NCI-H1436 treated with DMSO at 0.1 percent for 48 hours (cell line): ENCODE measurements at places on chromosomes 1 and 21.

DNA sequence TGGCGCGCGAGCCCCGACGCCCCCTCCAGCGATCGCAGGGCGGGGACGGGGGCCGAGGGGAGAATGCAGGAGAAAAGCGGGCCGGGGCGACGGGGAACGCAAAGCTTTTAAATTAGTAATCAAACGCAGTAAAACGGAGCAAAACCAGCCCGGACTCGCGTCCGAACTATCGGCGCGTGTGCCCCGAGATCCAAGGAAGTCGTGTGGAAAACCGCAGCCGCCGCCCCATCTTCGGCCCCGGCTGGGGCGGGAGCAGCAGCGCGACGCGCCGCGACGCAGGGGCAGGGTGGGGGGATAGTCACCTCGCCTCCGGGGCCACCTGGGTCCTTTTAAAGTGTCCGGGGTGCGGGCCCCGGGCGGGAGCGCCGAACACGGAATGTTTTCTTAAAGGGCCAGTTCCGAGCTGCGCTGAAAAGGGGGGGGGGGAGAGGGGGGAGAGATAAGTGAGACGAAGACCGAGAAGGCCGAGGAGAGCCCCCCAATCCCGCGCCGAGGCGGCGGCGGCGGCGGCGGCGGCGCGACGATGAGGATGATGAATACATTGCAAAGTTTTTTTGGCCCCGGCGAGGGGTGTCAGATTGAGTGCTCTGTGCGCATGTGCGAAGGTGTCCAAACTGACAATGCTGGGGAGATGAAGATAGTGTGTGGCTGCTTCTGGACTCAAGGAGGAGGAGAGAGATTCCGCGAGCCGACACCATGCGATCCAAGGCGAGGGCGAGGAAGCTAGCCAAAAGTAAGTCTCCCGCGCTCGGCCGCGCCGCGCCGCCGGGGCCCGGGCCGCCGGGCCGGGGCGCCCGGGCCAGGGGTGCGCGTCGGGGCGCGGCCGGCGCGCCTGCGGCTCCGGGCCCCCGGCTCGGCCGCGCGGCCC, at the start of gene PRDM16:
Gene PRDM16 (plus strand): TSS at position 640 of the 868 bp plus-strand sequence. CDS start 57 bp downstream, at position 697.
- DNase-seq, result no peak

- DNase-seq, result no peak
These were observed 19.0 kb upstream of the CASQ1 start for GRCh38 chr1:160171354-160171753.

DNA sequence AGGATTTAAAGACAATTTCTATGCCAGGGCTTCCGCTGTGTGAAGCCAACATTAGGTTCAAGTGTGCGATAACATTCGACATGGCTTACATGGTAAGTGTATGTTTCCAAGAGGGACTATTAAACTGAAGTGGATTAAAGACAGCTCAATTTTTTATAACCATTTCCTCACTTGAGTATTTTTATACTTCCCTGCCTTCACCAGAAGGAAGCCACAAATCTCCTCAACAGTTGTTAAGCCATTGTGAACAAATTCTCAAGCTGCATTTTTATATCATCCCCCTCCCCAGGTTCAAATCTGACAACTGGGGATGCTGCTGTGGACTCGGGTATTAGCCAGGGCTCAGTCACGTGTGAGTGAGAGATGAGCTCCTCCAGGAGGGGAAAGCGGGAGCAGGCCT, 116.3 kb downstream of the RHOU start:
- DNase-seq, result no peak

GRCh38 chr1:220921498-220921897, 42.3 kb downstream of the HLX start:
- no peak for DNase-seq

DNA sequence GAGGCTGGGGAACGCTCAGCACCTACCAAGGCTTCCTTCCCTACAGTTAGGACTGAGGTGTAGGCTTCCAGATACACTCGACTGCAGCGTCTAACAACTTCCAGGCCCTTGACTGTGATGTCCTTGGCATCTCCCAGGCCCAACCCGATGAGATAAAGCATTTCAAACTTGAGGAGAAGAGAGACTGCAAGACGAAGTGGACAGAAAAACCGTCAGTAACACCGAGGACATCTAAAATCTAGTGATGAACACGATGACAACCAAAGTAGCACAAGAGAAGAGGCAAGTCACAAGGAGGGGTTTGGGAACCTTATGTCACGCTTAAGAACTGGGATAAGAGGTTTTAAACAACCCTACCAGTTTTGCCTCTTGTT, 314 bp downstream of the DPH5 start:
- no peak for DNase-seq

GRCh38 chr1:78073441-78073840, 27.7 kb downstream of the GIPC2 start:
- DNase-seq, result no peak

- no peak for DNase-seq
These were observed 21.1 kb downstream of the KNCN start for GRCh38 chr1:46530311-46530710.

DNA sequence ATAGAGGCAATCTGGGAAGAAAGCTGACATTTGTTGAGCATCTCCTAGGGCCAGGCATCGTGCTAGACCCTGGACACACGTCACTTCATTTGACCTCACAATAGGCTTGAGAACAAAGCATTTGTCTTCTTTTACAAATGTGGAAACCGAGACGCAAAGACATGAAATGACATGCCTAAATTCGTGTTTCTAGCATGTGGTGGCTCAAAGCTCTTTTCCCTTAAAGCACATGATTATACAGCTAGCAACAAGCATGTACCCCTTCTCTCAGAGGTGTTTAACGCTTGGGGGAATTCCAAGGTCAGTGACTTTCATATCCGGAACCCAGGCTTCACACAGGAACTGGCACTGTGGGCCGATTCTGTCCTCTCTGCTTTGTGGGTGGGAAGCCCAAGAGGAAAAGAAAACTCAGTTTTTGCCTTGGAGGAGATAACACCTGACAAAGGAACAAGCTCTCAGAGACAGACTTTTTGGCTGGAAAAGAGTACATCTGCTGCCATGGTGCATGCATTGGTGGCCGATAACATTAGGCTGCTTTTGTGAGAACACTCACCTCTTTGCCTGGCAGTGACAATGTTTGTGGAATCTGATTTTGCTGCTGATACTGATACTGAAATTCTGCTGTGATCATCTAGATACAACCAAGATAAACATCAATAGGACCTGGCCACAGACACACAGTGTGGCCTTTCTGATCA, 15.4 kb upstream of the CD2 start:
- DNase-seq, result no peak

- no peak for DNase-seq
These were observed 53.0 kb downstream of the DISP3 start for GRCh38 chr1:11531943-11532342.

GRCh38 chr1:242059976-242060375, 61.1 kb upstream of the MAP1LC3C start:
- DNase-seq, result no peak

GRCh38 chr1:79422726-79423125, 416.2 kb upstream of the ADGRL4 start:
- DNase-seq, result peak; percentile 21

GRCh38 chr1:118253053-118253915, 68.3 kb upstream of the SPAG17 start:
- DNase-seq, result no peak

GRCh38 chr1:173127369-173128307, 76.9 kb upstream of the TNFSF18 start:
- no peak for DNase-seq

DNA sequence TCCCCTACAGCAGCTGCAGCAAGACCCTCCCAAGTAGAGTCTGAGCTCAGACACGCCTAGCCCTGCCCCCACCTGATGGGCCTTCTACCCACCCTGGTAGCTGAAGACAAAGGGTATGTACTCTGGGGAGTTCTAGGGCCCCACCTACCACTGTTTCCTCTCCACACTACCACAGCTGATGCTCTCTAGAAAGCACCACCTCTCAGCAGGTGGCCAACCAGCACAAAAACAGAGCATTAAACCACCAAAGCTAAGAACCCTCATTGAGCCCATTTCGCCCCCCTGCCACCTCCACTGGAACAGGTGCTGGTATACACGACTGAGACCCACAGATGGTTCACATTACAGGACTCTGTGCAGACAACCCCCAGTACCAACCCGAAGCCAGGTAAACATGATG, 258.9 kb downstream of the SETD4 start:
- peak; percentile 87 for DNase-seq

DNA sequence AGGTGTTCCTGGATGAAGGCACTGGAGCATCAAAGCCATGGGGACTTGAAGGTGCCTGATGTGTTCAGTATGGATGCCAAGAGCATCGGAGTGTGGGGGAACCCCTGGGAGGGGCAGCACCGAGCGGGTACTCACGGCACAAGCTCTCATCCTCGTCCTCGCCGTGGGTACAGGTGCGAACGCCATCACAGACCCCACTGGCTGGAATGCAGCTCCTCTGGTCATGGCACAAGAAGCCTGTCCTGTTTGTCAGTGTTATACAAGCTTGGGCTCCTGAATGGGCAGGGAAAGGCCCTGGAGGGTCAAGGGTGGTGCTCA, 6.0 kb downstream of the LDLRAD1 start:
- DNase-seq, result no peak

DNA sequence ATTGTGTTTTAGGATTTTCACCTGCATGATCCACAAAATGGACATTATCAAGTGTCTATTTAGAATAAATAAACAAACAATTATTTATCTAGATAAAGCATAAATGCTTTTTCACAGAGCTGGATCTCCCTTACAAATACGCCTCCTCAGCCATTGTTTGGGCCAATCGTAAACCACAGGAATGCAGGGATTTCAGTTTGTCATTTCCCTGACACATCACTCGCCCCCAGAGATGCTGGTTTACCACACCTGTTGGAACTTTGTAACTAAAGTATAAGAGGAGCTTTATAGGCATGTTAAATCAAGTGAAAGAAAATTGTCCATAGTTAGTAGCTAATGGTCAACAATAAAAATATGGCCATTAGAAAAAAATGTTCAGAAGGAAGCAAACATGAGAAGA, 40.3 kb downstream of the GPR88 start:
- no peak for DNase-seq

- no peak for DNase-seq
These were observed 34.5 kb upstream of the C21orf91 start for GRCh38 chr21:17853393-17854275.

- no peak for DNase-seq
These were observed 71.6 kb downstream of the NENF start for GRCh38 chr1:212504171-212504803.

DNA sequence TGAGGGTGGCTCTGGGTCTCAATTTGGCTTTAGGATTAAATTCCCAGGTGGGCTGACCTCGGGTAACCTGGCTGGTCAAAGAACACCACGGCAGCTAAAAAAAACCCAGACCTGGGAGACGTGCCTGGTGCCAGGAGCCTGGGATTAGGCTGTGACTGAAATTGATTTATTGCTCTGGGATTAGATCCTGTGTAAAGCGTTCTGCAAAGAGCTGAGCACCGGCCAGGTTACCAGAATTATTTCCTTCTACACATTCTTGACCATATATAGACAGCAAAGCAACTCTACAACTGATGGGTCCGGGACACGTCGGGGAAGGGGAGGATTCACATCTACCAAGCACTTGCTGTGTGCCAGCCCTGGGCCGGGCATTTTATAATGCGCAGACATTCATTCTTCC, 45.2 kb downstream of the TMCO4 start:
- DNase-seq, result no peak

- no peak for DNase-seq
These were observed 6.8 kb upstream of the IL24 start for GRCh38 chr1:206890125-206891060.

DNA sequence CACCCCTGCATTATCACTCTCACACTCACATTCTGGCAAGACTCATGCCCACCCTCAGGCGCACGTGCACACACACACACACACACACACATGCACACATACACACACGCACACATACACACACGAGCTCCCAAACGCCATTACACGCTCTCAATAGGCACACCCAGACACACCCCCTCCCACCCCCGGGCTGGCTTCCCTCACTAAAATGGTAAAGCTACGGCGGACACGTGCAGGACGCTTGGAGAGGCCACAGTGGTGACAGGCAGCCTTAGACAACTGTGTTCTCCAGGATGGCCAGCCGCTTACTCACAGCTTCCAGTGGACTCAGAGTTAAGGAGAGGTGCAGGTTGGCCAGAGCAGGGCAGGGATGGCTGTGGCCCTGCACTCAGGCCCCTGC, 10.1 kb downstream of the MATN1 start:
- no peak for DNase-seq

GRCh38 chr1:219293410-219293809, 119.7 kb downstream of the LYPLAL1 start:
- DNase-seq, result no peak

DNA sequence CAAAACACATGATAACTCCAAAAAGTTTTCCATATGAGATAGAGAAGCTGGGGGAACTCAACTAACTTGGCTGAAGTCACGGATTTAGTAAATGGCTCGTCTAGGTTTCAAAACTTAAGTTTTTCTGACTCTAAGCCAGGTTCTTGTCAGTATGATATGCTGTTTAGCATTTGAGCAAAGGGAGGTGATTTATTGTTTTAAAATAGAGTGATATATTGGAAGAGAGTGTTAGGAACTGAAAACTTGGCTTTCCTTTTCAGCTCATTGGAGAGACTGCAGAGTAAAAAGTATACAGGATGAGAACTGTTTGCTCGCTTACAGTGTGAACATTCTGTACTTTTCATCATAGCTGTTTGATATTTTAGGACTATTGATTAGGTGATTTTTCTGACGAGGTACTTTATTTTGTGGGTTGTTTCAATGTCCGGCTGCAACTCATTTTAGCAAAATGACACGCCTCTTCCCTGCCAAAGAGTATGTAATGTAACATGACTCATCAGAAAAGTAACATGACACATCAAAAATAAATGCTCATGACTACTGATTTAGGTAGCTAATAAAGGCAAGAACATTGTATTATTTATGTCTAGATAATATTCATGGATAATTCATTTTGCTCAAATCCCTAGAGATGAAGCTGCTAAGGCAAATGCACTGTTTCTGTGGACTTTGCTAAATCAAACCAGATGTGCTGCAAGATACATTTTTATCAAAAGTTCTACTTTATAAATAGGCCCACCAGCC, 355.1 kb downstream of the GPATCH2 start:
- no peak for DNase-seq

DNA sequence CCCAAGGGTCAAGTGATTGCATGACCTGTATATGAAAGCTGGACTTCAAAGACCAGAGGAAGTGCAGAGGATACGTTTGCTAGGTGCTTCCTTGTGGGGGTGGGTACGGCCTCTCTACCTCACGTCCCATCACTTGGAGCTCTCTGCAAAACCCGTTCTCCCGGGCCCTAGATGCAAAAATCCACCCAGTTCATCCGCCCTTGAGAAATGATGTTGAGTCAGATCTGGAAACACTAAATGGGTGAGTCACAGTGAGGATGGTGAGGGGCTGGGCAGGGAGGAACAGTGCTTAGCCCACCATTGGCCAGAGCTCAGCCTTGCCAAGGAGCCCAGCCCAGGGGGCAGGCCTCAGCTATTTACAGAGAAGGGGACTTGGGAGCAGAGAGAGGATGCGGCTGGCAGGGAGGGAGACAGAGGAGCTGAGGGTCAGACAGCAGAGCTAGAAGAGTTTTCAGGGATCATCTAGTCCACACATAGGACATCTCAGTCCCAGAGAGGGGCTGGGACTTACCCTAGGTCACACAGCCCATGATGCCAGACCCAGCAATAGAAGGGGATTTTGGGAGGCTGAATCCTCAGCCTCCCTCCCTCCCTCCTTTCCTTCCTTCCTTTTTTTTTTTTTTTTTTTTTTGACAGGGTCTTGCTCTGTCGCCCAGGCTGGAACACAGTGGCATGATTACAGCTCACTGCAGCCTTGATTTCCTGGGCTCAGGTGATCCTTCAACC, 14.6 kb downstream of the ARHGEF10L start:
- DNase-seq, result no peak
